ENCODE measurements at places on chromosomes 13 and 19.
A peak's percentile ranks its signal among the peaks of the same experiment; 100 is the strongest.

GRCh38 chr13:93118081-93118615, 108.5 kb upstream of the GPC6 start:
- peak; percentile 45 for DNase-seq

DNA sequence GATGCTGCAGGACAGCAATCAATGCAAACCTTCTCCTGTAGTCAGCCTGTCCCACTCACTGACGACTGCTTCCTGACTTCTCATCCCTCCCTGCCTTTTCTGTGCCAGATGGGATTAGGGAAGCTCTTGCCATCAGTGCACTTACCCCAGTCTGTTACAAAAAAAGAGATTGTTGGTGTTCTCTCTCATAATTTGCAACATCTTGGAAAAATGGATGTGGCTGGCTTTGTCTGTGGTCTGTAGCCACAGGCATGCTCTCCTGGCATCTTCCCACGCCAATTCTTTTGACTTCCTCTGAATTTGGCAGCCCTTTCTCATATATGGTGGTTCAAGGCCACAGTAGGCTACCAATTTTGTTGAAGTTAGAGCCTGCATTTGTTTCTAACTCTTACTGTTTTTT, 11.6 kb upstream of the HTR2A start:
- DNase-seq: no peak

- DNase-seq: no peak
Observed at GRCh38 chr13:111630406-111630805, 310.0 kb downstream of the TEX29 start.

DNA sequence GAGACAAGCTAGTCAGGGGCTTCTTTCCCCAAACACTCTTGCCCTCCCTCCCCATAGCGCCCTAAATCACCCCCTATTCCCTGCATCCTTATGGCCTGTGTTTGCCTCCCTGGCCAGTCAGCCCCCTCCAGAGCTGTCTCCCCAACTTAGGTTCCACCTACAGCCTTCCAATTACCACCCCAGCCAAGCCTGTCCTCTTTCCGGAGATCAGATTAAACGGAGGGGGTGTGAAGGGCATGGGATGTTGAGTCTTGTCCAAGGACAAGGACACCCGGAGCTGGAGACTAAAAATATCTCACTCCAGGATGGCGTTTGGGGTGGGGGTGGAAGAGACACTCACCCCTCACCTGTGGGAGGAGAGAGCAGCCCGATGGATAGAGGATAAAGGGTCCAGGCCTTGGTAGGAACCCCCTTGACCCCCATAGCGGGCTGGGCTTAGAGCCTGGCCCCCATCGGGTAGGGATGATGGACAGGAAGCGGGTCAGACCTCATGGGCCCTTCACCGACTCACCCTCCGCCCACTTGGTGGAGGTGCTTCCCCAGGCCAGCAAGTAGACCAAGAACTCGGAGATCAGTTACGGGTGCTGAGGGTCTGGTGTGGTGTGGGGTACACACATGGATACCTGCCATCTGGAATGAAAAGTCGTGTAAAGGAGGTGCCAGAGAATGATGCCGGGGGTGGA, 6.0 kb downstream of the ZNF865 start:
- DNase-seq: no peak

DNA sequence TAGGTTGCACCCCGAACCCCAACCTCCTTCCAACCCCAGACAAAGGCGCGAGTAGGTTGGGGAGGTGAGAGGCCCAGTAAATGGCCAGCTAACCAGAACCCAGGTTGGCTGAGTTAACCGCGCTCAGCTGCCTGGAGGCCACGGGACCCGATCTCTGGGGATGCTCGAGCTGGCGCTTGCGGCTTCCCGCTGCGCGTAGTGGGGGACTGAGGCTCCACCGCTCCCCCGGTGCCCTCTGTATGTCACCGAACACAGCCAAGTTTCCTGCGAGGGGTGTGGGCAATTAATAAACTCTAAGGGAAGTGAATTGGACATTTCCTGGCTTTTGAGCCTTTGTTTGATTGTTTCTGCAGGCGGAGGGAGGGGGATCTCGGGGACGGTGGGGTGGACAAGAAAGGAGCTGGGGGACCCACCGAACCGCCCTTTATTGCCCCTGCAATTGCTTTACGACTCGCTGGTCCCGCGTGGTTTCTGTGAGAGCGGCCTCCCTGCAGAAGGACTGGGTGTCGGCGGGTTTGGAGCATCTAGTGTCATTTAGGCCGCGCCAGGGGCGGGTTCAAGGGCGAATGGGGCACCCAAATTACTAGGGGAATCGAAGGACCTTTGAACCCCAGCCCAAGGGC, 3.5 kb upstream of the ZIC5 start:
- DNase-seq: no peak

GRCh38 chr13:50990065-50990817, 80.7 kb downstream of the RNASEH2B start:
- DNase-seq: no peak

GRCh38 chr19:50983625-50984292, at the start of gene KLK7:
Gene KLK7, minus strand, starts transcription at chr19:50983917. Its CDS starts 1,518 bp downstream, at chr19:50982399.
- DNase-seq: no peak

GRCh38 chr13:41052441-41052840, 8.9 kb upstream of the WBP4 start:
- DNase-seq: no peak

- DNase-seq: no peak
Observed at GRCh38 chr19:58296104-58296503, 9.1 kb upstream of the ERVK3-1 start.

DNA sequence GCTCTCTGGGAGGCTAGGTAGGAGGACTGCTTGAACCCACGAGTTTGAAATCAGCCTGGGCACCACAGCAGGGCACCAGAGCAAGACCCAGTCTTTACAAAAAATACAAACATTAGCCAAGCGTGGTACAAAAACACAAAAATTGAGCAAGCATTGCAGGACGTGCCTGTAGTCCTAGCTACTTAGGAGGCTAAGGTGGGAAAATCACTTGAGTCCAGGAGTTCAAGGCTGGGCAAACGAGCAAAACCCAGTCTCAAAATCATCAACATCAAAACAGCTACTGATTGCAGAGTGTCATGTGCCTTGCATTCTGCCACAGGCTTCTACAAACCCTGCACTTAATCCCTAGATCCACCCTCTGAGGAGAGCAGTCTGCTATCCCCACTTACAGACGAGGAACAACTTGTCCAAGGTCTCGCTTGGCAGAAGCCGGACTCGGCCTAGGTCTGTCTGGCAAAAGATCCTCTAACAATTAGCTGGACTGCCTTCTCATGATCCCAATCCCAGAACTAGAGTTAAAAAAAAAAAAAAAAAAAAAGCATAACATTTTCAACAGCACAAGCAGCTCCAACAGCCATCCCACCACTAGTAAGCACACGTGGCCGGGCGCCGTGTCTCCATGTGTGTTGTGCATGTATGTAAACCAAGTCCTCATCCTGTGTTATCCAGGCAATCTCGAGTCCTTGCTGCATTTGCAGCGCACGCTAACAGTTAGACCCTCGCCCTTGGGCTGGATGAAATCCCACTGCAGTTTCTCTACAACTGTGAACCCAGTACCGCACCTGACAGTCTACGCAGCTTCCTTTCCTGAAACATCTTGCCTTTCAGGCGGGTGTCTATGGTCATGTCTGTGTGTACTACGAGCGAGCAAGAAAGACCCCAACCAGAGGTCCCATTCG, 2.0 kb downstream of the PPP6R1 start:
- DNase-seq: no peak

- DNase-seq: peak; percentile 28
Observed at GRCh38 chr19:18179957-18180356, 6.3 kb downstream of the IFI30 start.

DNA sequence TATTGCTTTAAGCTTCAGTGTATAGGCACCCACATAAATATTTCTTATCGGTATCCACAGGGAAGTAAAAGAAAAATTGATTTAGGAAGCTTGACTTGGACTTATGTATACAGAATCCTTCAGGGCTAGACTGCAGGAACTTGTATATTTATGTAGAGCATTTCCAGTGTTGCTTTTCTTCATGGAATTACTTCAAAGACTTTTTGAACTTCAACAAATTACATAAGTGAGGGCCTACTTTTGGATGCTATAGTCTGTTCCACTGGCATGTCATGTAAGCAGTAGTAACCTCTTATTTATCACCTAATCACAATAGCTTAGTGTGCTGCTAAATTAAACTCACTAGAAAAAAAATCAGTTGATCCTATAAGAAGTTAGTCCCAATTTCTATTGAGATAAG, 557.9 kb upstream of the SLITRK6 start:
- no peak for DNase-seq

Data from KBM-7 (cell line).